ENCODE measurements at places on chromosomes 5 and 9. TPM values are rescaled to one million over a fixed set of nuclear protein-coding genes. Genes with fewer than 3 reads are reported as not detected.

The FGF1 gene
- 7.1 TPM for total RNA-seq

The BAAT gene
- total RNA-seq = 0.20 TPM

The CCL19 gene
- total RNA-seq = not detected

The FAM151B gene
- total RNA-seq = 1.4 TPM

The CAPSL gene
- total RNA-seq = not detected

The IFNW1 gene
- total RNA-seq = not detected

The BARHL1 gene
- total RNA-seq = not detected

The C9 gene
- total RNA-seq = not detected

The SPINK6 gene
- total RNA-seq = not detected

The ADRB2 gene
- 11.1 TPM for total RNA-seq

The UBTD2 gene
- total RNA-seq = 12.3 TPM

The FOXD4 gene
- 0.27 TPM for total RNA-seq

The SPARC gene
- total RNA-seq = 447 TPM

The CACNA1B gene
- not detected for total RNA-seq

The TRIM52 gene
- total RNA-seq = 4.9 TPM
